IMR-90 (cell line): ENCODE measurements at places on chromosomes 11 and 22. TPM values are rescaled to one million over a fixed set of nuclear protein-coding genes. Genes with fewer than 3 reads are reported as not detected.

Gene VSTM5
- total RNA-seq = 0.28 and 0.36 TPM in 2 replicates

Gene RIN1
- 9.9 and 10.6 TPM in 2 replicates for total RNA-seq

Gene MRPL21
- 19.2 and 21.7 TPM in 2 replicates for total RNA-seq

DNA sequence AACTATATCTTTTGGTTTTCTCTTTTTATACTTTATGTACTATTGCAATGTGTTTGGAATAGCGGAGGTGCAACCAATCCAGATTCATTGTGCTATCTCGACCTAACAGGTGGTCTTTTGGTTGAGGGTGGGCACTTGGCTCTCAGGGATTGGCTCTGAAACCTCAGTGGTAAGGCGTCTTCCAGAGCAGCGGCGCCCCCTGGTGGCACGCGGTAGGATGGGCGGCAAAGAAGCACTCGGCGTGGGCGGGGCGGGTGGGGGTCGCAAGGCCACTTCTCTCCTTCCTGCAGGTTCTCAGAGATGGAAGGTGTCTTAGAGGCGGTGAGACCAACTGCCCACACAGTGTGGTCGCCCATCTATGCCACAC lies 19.2 kb upstream of the PLET1 start:
- peak; percentile 43 for DNase-seq

- no peak for DNase-seq
Observed at GRCh38 chr11:2399488-2400068, 972 bp upstream of the TSSC4 start.

DNA sequence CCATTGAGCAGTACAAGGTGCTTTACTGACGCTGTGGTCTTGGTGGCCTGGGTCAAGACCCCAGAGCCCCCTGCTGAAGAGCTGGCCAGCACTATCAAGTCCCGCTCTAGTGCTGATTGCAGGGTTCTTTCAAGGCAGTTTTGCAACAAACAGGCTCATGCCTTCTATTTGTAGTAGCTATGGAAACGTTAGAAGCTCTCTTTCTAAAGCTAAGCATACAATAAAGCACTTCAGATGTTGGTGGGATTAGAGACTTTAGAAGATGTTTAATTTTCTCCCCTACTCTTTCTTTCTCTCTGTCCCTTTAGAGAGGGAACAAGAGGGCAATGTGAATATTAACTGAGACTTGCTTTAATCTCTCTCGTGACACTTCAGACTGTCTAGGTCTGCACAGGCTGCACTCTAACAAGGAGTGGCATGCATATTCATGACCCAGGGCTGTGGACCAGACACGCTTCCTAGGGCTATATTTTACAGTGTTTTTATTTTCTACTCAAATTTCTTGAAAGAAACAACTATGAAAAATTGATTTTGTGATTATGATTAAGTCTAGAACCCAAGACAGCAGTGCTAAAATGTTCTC lies 138.6 kb downstream of the WNT7B start:
- DNase-seq = no peak

GRCh38 chr22:32561756-32562155 lies 87.1 kb downstream of the FBXO7 start:
- no peak for DNase-seq

GRCh38 chr11:67641338-67642172 lies 2.0 kb upstream of the TBX10 start:
- DNase-seq = no peak

DNA sequence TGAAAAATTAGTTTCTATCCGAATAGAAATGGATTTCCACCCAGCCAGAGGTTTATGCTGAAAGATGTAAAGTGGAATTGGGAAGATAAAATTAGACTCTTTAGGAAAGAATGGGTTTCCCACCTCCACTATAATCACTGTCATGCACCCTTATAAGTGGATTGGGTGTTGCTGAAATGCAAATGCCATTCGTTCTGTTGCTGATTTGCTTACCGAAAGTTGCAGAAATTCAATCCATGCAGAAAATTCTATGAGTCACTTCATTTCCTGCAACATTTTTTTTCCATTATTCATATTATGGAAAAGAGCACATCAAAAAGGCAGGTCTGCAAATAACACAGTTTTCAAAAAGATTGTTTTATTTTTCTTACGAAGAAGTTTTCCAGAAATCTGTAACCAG lies 65.6 kb downstream of the LDLRAD3 start:
- DNase-seq = peak; percentile 68

DNA sequence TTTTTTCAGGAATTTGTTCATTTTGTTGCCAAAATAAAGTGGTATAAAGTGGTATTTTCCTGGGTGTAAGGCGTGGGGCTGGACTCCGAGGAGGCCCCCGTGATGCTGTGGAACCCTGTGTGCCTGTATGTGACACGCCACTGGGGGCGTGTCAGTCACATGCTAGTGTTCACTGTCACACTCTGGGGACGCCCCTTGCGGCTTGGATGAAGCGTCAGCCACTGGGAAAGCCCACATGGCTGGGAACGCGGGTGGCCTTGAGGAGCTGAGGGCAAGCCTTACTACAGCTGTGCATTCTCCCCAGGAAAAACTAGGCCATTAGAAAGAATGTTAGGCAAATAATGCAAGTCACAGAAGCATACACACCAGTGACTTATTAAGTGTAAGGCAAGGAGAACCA lies 77.0 kb upstream of the SLC25A18 start:
- DNase-seq = no peak

DNA sequence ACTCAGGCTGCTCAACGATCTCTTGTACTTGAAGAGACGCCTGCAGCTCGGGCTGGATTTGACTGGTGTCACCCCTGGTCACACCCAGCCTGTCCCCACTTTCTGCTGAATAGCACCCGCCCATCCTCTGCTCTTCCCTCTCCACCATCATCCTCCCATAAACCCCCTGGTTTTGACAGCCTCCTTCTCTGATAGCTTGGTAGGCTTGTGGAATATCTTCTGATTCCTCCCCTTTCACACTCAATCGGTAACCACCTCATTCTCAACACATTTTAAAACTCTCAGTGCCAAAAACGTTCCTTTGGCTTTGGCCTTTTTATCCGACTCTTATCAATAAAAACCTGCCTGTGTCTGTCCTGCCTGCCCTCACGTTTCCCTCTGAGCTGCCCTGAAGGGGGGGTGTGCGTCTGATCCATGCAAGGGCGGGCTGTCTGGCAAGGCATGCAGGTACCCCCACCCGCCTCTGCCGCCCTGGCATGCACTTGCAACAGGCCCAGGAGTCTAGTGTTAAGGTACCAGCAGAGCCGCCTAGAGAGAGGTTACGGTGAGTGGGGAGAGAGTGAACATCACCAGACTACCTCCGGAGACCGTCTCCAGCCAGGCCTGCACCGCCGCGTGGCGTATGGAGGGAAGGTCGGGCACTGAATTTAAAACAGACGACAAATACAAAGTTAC lies 51.7 kb upstream of the BID start:
- no peak for DNase-seq

- no peak for DNase-seq
Observed at GRCh38 chr11:119803726-119804294, 74.8 kb upstream of the NECTIN1 start.
